ENCODE measurements at places on chromosomes 4 and X.
A peak's percentile ranks its signal among the peaks of the same experiment; 100 is the strongest.

GRCh38 chrX:124507246-124507645 lies 160.9 kb downstream of the SH2D1A start:
- DNase-seq = peak; percentile 19

GRCh38 chrX:23959781-23960180 lies 52.0 kb downstream of the CXorf58 start:
- no peak for DNase-seq

DNA sequence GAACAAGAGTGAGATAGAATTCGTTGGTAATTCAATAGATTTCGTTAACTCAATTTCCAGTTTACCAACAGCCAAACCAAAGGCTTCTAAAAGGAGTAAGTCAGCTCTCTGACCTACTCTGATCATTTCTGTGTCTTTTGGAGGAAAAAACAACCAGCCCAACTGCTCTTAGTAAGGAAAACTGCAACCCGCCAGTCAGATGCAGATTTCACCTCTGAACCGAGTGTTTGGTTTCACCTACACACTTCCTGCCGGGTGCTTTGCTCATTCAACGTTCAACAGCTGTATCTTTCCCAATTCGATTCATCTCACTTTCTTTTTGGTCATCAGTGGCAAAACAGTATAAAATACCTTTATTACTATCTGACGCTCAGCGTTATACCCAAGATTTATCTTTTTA lies 24.5 kb downstream of the TMSB4X start:
- DNase-seq = no peak

GRCh38 chr4:140137671-140138070 lies 16.3 kb downstream of the MAML3 start:
- DNase-seq = no peak

DNA sequence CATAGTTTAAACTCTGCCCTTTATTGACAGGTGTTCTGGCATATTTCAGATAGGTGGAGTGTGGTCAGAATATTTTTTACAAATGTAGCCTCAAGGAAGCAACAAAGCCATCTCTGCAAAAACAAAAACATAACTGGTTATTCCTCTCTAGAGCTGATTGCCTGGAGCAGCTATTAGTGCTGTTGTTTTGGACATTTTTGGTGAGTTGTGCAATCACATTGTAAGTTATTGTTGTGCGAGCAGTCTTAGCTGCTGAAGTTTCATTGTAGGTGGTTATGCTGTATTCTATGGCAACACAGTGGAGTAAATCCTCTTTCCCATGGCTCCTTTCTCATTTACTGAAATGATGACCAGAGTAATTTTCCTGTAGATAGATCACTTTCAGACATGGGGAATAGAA lies 1413.0 kb downstream of the PCDH7 start:
- peak; percentile 69 for DNase-seq

- no peak for DNase-seq
Observed at GRCh38 chrX:39828971-39829370, 268.8 kb downstream of the BCOR start.

GRCh38 chr4:168119100-168119499 lies 26.8 kb downstream of the ANXA10 start:
- no peak for DNase-seq

Data from MCF 10A (cell line).